Stimulated activated CD8-positive, alpha-beta memory T cell treated with anti-CD3 and anti-CD28 coated beads, Interleukin-4, amount 100 ng/mL, for 24 hours (primary cell): ENCODE measurements at places on chromosomes 16 and 17.
A peak's percentile ranks its signal among the peaks of the same experiment; 100 is the strongest.

DNA sequence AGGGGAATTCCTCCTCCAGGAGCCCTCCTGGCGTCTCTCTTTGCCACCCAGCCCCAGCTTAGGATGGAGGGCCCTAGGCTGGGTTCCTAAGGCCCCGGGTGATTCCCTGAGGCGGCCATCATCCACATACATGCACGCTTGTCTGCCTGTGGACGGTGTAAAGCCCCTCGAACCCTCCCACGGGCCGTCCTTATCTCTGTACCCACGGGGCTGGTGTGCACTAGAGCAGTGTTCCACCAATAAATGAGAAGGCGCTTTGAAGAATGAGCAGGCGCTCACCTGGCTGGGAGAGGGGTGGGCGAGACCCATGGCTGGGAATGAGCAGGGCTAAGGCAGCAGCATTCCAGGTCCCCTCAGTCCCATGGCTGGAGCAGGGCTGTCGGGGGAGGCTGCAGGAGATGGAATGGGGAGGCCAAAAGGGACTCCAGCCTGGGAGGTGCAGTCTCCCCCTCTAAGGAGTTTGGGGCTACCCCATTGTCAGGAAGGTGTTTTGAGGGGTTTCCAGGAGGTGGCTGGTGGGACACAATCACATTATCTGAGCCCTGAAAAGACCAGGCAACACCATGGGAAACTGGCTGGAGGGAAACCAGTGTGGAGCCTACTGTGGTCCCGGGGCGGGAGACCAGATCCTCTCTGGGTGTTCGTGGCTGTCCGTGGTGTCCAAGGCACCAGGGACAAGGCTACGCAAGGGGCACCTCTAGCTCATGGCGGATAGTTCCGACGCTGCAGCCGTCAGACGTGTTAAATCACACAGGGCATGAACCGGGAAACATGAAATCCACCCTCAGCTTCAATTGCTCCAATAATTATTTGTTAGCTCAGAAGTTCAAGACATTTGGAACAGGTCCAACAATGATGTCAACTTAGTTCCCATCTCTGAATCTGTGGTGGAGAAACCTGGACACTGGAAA, 87.5 kb upstream of the DNAH17 start:
- no peak for DNase-seq

DNA sequence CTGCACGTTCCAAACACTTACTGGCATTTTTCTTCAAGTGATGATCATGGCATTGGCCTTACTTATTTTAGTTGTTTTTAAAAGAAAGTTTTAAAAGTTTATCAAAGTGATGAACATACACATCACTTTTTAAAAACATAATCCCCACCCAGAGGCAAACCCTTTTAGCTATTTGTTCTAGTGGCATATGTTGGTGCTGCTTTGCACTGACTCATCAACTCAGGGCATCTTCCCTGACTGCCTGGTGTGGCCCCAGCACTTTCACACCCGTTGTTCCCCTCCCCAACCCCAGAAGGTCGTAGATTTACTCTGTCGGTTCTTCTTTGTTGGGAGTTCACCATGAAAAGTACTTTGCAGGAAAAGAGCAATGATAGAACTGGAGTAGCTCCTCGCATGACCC, 161.3 kb downstream of the RPTOR start:
- no peak for DNase-seq

GRCh38 chr17:55730380-55730779, 7.7 kb upstream of the TMEM100 start:
- no peak for DNase-seq

DNA sequence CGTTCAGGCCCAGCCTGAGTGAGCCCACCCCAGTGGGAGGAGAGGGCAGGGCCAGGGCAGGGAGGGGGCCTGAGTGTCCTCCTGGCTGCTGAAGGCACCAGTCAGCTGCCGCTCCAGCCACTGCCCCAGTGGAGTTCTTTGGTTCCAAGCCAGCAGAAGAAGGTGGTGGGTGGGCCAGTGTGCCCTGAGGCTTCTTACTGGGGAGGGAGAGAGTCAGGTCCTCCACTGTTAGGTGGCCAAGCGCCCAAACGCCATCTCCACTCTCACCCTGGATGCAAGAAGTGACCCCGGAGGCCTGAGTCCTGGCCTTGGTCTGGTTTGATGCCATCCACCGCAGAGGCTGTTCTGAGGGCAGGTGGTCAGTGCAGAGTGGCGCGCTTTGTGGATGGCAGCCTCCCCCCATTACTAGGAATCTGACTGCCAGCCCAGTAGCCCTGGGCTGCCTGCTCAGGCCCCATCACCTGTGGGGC, 2.2 kb downstream of the RNF213 start:
- DNase-seq, result no peak

DNA sequence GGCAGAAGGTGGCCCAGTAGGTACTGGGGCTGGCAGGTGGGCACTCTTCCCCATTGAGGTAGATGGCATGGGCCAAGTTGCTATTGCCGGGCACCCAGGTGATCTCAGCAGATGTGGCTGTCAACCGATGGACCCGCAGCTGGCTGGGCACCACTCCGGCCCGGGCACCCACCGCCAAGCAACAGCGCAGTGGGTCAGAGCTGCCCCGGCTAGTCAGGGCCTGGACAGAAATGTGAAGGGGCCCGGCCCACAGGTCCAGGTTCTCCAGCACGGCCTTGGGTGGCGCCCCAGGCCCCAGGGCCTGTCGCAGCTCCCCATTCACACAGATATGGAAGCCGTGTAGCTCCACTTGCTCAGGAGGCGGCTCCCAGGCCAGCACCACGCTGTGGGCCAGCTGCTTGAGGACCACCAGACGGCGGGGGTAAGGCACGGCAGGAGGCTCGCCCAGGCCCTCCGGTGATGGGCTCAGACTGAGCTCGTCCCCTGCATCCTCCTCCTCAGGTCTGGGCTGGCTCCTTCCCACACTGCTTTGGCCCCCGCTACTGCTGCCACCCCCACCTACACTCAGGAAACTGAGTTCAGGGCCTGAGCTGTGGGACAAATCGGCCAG, 16.5 kb downstream of the TSPOAP1 start:
- DNase-seq, result no peak

DNA sequence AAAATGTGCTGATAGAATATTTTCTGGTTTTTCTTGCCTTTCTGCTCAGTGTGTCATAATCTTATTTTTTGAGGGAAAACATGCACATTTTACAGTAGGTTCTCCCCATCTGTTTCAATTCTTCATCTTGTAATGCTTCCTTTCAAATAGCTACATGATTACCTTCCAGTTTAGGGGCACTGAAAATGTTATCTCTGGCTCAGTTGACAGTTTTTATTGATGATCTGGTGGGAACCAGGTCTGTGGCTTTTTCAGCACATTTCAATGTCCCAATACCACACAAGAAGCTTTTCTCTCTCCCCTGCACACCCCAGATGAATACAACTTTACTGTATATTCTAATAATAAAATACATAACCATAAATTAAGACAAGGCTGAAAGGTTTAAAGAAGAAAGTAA, 36.5 kb downstream of the FTO start:
- DNase-seq, result no peak

DNA sequence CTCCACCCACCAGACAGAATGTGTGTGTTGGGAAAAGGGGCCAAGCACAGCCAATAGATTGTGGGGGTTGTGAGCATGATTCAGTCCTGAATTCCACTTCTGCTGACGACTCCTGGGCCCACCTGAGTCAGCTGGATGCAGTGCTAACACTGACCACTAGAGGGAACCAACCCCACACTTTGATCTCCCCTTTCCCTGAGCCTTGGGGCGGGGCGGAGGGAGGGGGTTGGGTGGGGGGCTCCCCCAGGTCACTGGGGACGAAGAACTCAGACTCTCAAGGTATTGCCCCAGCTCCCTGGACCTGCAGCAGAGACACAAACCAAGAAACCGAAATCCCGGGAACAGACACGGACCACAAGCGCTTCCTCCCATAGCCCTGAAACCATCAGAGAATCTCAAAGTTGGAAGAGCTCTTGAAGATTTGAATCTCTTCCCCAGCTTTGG, 621 bp upstream of the CSHL1 start:
- peak; percentile 49 for DNase-seq

- DNase-seq, result no peak
Observed at GRCh38 chr16:66895999-66896398, 15.7 kb downstream of the PDP2 start.

- no peak for DNase-seq
Observed at GRCh38 chr16:80717611-80718010, 86.8 kb downstream of the CDYL2 start.
